ENCODE measurements at places on chromosomes 13 and 19.

DNA sequence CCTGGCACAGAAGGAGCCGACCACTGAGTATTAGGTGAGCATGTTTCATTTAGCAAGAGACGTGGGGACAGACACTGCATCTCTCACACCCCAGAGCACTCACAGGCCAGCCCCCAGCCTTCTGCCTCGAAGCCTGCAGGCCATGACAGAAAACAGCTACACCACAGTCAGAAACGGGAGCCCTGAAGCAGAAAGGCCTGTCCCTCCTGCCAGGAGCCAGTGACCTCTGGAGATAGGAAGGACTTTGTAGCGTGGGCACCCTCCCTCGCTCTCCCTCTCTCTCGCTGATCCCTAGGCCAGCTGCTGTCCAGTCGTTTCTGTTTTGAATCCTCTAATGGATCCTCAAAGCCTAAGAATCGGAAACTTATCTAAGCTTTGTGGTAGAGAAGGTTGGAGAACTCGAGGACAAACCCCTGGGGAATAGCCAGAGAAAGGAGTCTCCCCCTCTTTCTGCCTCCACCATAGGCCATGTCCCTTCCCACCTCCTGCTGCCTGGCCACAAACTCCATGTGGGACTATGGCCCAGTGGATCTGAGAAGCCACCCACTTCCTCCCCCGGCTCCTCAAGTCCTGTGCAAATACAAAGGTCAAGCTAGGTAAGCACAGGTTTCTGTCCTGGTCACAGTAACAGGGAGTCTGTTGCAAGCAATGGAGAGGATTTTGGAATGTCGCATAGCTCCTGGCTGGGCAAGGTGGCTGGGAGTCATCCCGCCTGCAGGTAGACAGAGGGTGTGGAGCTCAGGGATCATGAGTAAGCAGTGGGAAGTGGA, 95.1 kb downstream of the NUFIP1 start:
- no peak for DNase-seq

DNA sequence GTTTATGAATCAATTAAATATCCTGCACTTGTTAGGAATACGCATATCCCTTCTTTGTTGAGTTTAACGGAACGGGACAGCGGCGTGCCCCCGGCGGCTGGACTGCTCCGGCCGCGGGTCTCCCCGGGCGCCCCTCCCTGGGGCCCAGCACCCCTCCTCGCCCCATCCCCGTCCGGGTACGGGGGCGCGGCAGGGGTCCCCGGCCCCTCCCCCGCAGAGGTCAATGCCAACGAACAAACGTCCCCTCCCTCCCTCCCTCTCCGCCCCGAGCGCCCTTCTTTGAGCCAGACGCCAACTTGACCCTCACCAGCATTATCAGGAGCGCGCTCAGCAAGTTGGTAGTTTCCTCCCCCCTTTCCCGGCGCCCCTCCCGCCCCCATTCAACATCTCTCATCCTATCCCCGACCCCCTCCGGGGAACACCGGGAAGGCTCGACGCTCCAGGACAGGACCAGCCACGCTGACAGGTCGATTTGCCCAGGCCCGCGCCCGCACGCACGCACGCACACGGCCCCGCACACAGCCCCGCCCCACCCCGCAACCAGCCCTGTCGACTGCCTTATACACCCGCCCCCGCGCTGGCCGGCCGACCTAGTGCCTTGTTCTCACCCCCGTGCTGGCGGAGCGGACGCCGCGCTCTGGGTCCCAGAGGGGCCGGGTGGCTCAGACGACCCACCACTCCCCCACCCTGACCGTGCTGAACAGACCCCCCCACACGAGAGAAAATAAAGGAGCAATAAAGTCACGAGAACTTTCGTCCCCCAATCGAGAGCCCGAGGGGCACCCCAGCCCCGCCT, 5.0 kb downstream of the LYL1 start:
- no peak for DNase-seq

DNA sequence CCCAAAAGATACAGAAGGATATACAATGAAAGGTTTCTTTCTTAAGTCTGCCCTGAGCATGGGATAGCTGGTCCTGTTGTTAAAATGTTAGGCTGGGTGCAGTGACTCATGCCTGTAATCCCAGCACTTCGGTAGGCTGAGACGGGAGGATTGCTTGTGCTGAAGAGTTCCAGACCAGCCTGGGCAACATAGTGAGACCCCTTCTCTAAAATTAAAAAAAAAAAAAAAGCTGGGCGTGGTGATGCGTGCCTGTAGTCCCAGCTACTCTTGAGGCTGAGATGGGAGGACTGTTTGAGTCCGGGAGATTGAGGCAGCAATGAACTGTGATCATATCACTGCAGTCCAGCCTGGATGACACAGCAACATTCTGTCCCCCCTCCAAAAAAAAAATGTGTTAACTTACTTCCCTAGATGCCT, 52.5 kb upstream of the SHKBP1 start:
- DNase-seq, result no peak

GRCh38 chr13:63011996-63012395, 1596.3 kb upstream of the PCDH20 start:
- DNase-seq, result no peak

DNA sequence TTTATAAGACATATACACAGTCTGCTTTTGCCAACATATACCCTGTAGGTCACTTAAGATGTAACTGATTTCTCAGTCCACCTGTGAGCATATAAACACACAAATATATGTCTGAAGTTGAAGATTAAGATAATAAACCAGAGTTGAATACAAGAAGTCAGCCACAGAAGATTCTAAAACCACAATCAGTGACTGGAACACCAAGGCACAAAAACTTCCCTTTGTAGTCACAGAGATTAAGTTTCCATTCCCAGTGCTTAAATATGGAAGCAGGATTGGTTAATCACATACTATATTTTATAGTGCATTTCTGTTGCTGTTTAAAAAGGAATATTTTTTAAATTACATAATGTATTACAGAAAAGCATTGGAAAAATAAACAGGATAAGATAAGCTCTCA, 39.9 kb downstream of the MTMR6 start:
- no peak for DNase-seq

DNA sequence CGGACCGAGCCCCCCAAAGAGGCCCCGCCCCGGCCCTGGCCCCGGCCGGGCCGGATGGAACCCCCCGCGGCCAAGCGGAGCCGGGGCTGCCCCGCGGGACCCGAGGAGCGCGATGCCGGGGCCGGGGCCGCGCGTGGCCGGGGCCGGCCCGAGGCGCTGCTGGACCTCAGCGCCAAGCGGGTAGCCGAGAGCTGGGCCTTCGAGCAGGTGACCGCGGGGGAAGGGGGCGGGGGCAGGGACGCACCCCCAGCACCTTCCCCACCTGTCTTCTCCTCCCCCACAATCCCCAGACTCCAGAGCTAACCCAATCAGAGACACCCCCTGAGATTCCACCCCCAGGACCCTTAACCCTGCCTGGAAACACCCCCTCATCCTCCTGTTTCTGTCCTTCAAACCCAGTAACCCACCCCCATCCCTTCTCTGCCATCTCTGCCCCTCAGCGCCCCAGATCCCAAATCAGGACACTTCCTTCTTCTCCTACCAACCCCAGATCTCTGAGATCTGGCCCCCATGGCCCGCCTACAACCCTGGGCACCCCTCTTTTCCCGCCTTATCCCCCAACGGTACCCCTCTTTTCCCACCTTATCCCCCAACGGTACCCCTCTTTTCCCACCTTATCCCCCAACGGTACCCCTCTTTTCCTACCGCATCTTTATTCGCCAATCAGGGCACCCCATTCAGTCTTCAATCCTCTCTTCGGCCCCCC, 505 bp downstream of the ZSWIM4 start:
- no peak for DNase-seq

DNA sequence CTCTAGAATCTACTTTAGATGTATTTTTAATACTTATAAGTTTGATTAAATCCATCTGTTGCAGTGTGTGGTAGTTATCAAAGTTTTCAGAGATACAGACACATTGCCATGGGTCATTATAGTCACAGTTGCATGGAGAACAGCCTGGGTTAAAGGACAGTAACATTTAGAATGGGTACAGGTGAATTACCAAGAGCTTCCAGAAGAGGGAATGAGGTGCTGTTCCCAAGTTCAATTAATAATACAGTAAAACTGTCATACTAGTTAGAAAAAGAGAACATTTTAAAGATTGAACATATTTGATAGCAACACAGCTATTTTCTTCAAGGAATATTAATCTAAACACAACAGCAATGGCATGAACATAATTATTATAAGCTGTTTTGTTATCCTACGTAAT, 322.6 kb upstream of the SLC10A2 start:
- DNase-seq, result no peak

GRCh38 chr13:106416645-106417044, 118.8 kb downstream of the EFNB2 start:
- no peak for DNase-seq

DNA sequence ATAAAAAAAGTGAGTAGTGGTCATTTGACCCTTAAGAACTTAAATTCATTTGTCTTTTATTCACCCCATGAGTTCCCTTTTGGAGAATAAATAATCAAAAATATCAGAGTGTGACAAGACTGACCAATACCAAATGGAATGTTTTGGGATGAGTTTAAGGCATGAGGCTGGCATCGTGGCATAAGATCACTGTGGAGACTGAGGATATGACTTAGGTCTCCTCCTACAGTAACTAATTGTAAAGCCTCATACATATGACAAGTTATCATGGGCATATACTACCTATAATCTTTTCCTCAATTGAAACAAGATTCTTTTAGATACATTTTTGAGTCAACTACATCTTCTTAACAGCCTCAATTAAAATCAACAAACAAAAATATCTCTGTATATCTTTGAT, 782.0 kb downstream of the SLITRK1 start:
- DNase-seq, result no peak

DNA sequence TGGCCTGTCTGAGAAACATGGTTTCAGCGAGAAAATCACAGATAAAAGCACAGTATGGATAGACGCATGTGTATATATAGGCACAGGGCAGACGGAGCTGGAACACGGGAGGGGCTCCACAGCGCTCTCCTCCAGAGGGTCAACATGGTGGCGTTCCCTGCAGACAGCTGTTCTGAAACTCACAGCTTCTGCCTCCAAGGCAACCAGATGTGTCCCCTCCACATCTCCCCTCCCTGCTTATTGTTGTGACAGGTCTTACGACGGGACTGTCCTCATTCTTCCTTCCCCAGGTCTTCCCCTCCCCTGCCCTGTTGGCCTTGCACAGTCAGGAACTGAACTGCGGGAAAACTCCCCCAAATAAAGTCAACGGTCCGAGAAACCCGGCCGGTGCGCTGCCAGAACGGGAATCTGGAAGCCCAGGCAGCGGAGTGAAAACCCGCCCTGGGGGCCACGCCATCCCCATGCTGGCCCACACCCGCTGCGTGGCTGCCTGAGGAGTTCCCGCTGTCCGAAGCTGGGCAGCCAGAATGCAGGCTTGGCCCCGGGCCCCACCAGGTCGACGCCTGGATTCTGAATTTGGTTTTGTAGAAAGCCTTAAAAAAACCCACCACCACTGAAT, 2.6 kb upstream of the TIMM13 start:
- no peak for DNase-seq

DNA sequence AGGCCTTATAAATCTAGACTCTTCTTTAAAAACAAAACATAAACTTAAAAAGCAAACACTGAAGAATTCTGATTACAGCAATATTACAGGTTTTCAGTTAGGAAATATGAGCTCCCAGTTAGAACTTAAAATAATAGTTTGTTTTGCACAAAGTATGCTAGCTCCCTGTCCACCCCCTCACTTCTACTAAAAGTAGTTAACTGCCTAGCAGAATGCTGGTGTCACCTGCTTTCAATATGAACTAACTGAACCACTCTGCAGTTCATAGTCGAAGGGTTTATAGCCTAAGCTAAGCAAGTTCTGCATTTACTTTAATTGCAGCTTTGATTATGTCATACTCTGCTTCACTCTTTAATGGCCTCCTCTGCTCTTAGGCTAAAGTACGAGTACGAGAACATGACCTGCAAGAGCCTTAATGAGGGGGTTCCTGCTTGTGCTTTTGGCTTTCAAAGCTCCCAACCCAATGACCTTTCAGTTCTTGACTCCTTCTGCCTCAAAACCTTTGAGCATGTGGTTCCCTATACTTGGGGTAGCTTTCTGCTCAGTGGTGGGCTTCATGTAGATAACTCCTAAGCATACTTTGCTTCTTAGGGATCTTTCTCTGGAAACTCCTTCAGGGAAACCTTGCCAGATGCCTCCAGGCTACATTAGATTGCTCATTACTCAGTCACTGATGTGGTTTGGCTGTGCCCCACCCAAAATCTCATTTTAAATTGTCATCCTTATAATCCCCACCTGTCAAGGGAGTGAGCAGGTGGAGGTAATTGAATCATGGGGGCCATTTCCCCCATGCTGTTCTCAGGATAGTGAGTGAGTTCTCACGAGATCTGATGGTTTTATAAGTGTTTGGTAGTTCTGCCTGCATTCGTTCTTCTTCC, 278.9 kb upstream of the ARGLU1 start:
- DNase-seq, result no peak

- no peak for DNase-seq
Observed at GRCh38 chr19:46863818-46864629, 3.2 kb downstream of the ARHGAP35 start.

All from activated naive CD8-positive, alpha-beta T cell treated with anti-CD3 and anti-CD28 coated beads, Interleukin-2, amount 50 U/mL, for 24 hours (primary cell).